Activated T-cell treated with anti-CD3 and anti-CD28 coated beads, Interleukin-2, amount 50 U/mL, for 48 hours (primary cell): ENCODE measurements at places on chromosomes 3 and 15.

DNA sequence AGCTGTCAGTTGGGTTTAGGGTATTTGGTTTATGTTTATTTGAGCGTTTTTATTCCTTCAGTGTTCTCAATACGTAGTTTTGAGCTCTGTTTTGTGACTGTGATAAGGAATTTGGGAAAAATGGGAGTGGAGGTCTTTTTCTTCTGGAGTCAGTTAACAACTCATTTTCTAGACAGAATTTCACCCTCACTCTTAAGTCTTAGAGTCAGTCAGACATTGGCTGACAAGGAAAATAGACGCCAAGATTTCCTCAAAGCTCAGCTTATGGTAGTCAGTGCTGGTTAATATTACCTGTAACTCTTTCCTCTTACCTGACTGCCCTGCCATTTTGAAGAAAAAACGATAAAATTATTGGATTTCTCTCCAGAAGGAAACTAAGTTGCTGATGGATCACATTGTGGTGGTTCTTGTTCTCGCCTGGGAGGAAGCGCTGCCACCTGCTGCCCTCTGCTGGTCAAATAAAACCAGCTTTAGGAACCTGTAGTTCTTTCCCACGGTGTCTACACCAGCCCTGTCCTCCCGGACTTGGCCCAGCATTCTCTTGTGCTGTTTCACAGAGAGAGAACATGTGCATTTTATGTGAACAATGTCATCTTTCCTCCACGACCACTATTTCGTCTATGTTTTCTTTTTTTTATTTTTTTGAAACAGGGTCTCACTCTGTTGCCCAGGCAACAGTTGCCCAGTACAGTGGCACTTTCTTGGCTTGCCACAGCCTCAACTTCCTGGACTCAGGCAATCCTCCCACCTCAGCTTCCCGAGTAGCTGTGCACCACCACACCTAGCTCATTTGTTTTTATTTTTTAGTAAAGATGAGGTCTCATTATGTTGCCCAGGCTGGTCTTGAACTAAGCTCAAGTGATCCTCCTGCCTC lies 41.4 kb upstream of the UMPS start:
- peak; percentile 80 for DNase-seq

DNA sequence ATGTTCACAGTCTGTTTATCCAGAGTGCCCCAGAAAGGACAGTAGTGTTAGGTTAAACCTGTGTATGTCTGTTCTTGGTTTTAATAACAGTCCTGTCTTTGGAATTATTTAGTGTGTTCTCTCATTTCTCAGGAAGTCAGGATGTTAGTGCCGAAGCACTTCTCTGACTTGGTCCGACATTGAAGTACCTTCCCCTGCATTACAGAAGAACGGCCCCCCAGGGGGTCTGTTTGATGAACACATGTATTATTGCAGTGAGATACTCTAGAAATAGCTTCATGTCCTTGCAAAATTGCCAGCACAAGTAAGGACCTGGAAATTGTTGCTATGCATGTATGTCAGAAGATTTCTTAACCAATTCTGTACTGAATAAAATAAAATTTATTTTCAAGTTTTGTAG lies 110.9 kb downstream of the IGF1R start:
- no peak for DNase-seq

GRCh38 chr3:197958346-197958745 lies 1.7 kb upstream of the LMLN start:
- DNase-seq: no peak

DNA sequence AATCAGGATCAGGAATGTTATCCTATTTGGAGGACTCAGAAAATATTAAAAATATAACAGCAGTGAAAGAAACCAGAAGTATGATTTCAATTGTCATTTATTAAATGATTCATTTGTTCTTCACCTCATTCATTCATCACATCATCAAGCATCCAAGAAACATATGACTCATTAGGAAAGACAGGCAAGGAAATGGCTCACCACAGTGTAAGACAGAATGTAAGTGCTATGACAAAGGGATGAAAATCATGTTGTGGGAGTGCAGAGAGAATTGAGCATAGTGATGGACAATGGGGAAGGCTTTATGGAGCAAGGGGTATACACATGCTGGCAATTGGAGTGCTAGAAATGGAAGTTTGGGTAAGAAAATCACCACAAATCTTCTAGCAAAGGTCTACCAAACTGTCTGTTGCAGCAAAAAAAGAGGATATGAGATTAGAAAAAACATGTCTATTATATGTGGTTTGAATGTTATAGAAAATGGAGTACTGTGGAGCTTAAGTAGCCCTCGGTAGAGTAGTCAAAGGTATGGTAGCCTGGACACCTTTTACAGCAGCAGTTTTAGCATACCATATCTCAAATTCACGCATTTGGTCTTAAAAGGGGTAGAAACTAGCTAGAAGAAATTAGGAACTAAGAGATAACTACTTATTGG lies 111.1 kb upstream of the GPR149 start:
- DNase-seq: no peak

DNA sequence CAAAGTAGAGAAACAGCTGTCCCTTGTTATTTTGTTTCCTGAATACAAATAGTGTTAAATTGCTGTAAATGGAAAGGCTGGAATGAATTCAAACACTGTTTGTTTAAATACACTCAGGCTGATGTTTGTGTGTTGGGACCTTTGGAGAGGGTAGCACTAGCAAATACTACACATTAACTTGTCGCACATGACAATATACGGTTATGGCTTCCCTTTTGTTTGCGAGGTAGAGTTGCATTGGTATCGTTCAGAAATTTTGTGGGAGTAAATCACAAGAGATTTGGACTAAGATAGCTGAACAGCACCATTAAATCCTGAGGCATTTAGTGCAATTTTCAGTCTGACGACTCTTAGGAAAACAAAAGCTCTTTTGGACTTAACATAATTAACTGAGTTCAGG lies 213.0 kb upstream of the ROBO2 start:
- no peak for DNase-seq

- DNase-seq: no peak
These were observed 288.9 kb downstream of the EFHB start for GRCh38 chr3:19645093-19645492.

- no peak for DNase-seq
These were observed 44.9 kb downstream of the GJD2 start for GRCh38 chr15:34709866-34710265.

DNA sequence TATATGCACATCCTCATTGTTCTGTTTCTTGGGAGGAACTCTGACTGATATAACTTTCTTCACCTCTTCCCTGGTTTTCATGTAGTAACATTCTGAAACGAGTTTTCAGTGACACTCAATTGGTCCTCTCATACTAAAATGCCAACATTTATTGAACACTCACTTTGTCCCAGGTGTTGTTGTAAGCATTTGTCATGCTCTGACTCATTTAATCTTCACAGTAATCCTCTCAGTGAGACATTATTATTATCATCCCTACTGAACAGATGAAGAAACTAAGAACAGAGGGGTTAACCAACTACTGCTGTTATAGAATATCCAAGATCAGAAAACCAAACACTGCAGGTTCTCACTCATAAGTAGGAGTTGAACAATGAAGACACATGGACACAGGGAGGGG lies 94.1 kb upstream of the MRPL3 start:
- DNase-seq: no peak

DNA sequence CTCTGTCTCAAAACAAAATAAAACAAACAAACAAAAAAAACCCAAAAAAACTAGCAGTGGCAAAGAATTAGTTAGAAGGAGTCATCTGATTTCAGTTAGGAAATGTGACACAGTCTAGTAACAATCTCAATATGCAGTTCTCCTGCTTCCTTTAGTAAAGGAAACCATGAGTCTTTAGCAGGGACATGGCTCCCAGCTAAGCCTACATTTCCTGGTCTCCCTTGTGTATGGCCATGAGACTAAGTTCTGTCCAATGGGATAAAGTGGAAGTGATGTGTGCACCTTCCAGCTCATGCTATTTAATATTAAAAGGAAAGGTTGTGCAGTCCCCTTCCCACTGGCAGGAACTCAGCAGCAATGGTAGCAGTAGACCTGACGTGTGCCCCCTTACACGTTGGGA lies 74.6 kb downstream of the GREM1 start:
- no peak for DNase-seq

DNA sequence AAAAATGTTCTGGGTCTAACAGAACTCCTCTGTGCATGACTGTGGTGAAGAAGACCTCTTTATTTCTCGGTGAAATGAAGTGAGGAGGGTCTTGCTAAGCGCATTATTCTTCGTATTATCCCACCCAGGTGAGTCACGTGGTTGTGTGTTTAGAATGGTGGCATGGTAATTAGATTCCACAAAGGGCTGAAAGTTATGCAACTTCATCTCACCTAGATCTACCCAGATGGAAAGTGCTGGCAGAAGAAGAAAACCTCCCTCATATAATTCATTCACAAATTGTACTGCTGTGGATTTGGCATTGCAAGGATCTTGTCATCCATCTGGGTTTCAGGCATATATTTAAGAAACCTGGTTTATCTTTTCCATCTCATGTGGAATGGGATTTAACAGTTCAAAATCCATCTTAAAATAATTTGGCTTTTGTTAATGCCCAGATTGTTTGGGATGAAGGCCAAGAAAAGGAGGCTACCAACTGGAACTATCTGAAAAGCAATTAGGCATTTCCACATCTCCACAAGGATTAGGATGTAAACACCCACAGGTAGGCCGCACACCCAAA lies 175.3 kb downstream of the PLCL2 start:
- no peak for DNase-seq

DNA sequence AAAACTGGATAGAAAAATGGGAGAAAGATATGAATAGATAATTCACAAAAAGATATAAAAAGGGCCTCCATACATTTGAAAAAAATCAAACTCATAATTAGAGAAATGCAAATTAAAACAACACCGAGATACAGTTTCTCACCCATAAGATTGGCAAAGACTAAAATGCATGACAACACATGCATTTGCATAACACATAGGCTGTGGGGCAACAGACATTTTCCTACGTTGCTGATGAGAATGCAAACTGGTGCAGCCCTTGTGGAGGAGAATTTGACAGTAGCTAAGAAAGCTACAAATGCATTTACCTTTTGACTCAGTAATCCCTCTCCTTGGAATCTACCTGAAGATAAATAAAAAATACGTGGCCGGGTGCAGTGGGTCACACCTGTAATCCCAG lies 11.4 kb upstream of the CAND2 start:
- no peak for DNase-seq

DNA sequence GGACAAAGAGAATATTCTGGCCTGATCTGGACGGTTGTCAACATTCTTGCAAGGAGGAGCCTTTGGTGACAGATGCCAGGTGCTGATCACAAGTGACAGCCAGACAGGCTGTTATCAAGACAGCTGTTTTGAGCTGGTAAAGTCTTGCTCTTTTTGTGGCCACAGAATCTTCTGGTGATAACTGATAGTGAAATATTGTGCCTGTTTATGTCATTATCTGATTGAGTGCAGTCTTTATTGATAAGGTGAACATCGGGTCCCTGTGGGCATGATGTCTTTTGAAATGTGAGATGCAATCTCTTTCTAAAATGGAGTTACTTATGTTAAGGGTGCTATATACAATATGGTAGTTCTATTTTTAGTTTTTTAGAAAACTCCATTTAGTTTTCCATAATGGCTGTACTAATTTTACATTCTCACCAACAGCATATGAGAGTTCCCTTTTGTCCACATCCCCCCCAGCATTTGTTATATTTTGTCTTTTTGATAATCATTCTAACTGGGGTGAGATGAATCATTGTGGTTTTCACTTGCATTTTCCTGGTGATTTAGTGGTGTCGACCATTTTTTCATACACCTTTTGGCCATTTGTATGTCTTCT lies 10.7 kb downstream of the CEP63 start:
- no peak for DNase-seq

- DNase-seq: peak; percentile 75
These were observed 55.8 kb downstream of the ZNF621 start for GRCh38 chr3:40580494-40581091.

- DNase-seq: no peak
These were observed 32.6 kb downstream of the ONECUT1 start for GRCh38 chr15:52757496-52757895.

DNA sequence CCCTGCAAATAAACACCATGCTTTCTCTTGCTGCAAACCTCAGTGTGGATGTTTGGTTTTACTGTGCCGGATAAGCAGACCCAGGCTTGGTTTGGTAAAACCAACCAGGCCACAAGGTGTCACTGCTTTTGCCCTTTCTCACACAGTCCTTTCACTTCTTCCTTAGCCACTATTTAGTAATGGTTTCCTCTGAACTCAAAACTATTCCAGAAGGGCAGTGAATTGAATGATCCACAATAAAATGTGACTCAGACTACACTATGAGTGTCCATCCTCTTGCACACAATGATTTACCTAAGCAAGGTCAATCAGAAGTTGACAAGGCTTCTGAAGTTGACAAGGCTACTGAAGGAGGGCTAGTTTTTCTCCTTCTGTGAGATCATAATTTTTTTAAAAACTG lies 552.4 kb upstream of the CCDC54 start:
- no peak for DNase-seq

DNA sequence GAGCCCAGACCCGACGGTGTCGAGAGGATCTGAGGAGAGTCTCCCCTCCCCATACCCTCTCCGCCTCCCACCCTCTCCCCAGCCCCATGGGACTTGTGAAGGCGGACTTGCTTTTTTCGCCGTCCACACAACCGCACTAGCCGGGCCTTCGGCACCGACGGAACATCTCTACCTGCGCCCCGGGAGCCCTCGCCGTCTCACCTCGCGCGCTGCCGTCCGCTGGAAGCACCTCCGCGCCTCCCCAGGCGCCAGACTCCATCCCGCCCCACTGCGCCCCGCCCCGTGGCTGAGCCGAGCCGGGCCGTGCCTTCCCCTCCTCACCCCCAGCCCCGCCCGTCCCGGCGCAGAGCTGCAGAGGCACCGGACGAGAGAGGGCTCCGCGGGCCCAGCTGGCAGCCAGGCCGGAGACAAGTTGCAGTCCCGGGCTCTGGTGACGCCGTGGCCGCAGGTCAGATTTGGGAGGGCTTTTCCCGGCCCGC lies at the start of the genes DUOX1 and DUOXA1:
Gene DUOX1 (plus strand): TSS at position 344 of the 479 bp plus-strand sequence. CDS start 1,973 bp downstream, outside the sequence.
Gene DUOXA1 (minus strand): TSS at position 229 of the 479 bp plus-strand sequence. CDS start 6,865 bp downstream, outside the sequence.
- peak; percentile 49 for DNase-seq

DNA sequence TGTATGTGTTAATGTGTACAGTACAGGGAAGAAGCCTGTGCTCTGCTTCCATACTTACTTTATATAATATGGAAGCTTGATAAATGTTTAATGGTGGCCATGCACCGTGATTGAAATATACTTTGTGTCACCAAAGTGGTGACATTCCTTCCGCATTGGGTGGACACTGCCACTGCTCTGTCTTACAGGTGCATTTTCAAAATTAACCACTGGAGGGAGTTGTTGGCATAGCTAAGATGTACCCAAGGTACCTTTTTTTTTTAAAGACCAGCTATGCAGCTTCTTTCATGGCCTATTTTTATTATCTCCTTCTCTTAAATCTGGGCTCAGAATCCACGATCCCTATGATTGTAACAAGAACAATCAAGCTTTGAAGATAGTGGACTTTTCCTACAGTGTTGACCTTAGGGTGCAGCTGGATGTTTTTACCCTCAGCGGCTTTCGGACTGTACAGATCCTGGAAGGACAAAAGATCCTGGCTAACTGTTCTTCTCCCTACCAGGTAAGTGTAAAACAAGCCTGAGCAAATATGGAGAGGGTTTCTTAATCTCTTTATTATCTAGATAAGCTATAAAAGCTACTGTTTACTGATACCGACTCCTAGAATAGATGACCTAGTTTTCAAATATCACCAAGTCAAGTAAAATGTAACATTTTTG lies 21.6 kb upstream of the PAK6 start:
- DNase-seq: no peak
